ENCODE measurements at places on chromosomes 6 and 20. TPM values are rescaled to one million over a fixed set of nuclear protein-coding genes. Genes with fewer than 3 reads are reported as not detected.

DNA sequence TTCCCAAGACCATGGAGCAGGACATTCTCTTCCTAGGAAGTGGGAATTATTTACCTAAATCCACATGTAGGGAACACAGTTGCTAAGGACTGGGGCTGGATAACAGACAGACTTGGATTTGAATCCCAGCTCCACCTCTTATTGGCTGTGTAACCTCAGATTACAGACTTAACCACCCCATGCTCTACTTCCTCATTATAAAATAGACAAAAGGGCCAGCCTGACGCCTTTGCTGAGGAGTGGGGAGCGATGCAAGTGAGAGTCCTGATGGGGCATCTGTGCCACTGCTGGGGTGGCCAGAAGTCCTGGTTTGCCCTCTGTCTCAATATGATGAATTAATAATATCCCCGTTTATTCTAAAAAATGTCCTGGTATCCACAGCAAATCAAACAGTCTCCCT is 46.8 kb downstream of the SPATA2 start:
- no peak overlapping the region for H3K4me3 ChIP-seq
- H3K36me3 ChIP-seq = peaks cover 26% of the 10 kb centered on the region
- H3K27ac ChIP-seq = peak overlapping the region; percentile 23
- DNase-seq = no peak
- no peaks in the 10 kb centered on the region for H3K27me3 ChIP-seq

DNA sequence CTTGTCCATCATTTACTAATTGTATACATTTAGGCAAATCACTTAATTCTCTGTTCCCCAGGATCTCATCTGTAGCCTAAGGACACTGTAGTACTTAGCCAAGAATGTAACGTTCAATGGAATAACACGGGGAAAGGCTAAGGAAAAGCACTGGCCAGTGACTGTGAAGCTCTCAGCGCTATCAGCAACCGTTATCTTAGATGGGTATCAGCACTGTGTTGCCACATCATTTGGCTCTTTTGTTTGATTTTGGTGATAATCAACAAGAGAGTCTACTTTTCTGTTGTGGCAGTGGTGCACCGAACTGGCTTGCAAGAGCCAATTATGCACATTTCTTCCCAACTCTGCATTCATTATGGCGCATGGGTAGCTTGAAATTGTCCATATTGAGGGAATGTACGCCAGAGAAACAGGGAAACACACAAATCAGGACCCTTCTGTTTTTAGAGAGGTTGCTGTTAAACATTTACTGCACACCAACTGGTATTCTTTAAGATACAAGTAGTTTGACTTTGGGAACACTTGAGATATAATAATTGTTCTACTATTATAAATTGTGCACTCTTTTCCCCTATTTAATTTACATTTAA is 93.7 kb upstream of the C6orf118 start:
- no peaks in the 10 kb centered on the region for H3K27me3 ChIP-seq
- no peaks in the 10 kb centered on the region for H3K4me1 ChIP-seq
- H3K36me3 ChIP-seq = no peaks in the 10 kb centered on the region
- DNase-seq = no peak

DNA sequence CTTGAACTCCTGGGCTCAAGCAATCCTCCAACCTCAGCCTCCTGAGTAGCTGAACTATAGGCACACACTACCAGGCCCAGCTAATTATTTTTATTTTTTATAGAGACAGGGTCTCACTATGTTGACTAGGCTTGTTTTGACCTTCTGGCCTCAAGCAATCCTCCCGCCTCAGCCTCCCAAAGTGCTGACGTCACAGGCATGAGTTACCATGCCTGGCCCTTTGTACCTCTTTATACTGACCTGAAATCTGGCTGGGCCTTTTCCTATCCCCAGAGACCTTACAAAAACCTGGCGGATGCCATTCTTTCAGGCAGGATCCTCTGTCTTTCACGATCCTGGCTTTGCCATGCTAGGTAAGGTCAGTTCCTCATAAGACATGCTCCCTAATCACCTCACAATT is 11.5 kb downstream of the WFDC3 start:
- H3K27me3 ChIP-seq = peaks cover 5% of the 10 kb centered on the region
- no peak overlapping the region for H3K27ac ChIP-seq
- peaks cover 4% of the 10 kb centered on the region for H3K4me1 ChIP-seq
- DNase-seq = no peak
- H3K36me3 ChIP-seq = no peaks in the 10 kb centered on the region

DNA sequence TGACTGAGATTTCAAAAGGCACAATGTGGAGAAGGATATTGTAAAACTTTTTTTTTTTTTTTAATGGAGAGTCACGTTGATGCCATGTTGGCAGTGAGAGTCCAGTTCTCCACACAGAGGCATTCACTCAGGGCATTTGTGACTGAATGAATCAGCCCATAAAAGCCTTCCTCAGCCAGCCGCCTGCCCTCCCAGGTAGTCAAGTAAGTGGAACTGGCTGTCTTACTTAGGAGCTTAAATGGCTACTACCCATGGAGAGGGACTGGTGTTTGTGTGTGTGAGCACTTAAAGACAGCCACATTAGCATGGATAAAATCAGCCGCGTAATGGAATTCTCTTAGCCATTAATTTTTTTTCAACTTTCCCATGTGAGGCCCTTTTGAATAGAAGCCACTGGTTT is 12.6 kb downstream of the AAR2 start:
- peaks cover 43% of the 10 kb centered on the region for H3K36me3 ChIP-seq
- H3K27me3 ChIP-seq = no peaks in the 10 kb centered on the region
- no peak for DNase-seq
- no peak overlapping the region for H3K4me3 ChIP-seq

DNA sequence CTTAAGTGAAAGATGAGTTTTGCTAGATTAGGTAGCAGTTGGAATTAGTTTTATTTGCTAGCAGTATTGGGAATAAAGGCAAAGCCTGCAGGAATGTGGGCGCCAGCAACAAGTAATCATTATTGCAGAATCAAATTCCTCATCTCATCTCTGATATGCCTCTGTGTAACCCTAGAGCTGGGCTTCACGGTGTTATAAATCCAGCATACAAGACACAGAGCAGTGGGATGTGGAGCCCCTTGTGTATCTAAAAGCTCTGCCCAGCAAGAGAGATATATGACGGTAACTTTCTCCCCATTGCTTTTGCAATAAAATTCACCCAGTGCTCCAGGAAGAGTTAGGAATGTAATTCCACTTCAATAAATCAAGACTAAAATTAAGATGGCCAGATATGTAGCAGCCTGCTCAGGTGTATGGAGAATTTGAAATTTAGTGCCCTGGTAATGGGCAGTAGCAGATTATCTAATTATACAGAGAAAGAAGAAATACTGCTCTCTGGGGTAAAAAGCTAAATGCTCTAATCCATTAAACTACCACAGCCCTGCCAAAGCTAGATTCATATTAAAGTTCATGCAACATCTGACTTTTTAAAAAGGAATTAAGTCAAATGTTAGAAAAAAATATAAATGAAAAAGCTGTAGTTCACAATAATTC is 5.6 kb upstream of the BLOC1S5 start:
- no peaks in the 10 kb centered on the region for H3K27me3 ChIP-seq
- DNase-seq = no peak

DNA sequence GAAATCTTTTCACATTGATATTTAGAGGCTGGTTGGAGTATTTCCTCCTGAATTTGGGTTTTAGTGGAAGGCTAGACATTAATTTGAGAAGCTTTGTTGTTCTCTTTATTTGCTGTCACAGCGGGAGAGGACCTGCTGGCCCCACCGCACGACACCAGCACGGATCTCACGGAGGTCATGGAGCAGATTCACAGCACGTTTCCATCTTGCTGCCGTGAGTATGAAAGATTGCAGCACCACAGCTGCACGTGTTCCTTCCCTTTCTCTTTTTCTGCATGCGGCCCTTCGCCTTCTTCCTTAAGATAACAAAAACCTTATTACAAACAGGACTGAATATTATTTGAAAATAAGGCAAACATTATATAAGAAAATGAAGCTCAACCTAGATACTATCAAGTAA is 555.5 kb downstream of the UTRN start:
- H3K27ac ChIP-seq = no peak overlapping the region
- no peaks in the 10 kb centered on the region for H3K27me3 ChIP-seq
- H3K36me3 ChIP-seq = peaks cover 9% of the 10 kb centered on the region
- no peak for DNase-seq
- no peak overlapping the region for H3K4me3 ChIP-seq

DNA sequence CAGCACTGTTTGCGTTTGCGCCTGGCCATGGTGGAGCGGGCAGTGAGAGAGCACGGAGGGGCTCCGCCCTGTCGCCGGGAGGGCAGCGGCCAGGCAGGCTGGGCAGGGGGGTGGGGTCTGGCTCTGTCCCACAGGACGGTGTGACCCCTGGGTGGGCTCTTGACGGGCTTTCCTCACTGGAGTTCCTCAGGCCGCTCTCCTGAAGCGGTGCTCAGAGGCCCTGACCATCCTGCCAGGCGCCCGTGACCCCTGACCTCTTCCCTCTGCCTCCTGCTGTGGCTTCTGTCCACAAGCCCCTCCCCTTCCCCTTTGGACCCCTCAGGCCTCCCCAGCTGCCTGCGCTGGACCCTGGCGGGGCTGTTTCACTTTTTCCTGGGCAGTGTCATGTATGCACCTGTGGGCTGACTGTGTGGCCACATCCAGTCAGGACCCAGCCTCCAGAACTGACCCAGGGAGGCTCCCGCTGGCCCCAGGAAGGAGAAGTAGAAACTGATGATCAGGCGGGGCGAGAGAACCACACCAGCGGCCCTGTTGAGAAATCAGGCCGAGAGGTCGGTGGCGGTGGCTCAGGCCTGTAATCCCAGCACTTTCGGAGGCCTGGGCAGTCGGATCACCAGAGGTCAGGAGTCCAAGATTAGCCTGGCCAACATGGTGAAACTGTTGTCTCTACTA is 1.2 kb downstream of the OGFR start:
- H3K36me3 ChIP-seq = peaks cover 16% of the 10 kb centered on the region
- H3K4me1 ChIP-seq = peaks cover 21% of the 10 kb centered on the region
- H3K4me3 ChIP-seq = peak overlapping the region; percentile 78
- DNase-seq = no peak
- H3K27me3 ChIP-seq = no peaks in the 10 kb centered on the region

DNA sequence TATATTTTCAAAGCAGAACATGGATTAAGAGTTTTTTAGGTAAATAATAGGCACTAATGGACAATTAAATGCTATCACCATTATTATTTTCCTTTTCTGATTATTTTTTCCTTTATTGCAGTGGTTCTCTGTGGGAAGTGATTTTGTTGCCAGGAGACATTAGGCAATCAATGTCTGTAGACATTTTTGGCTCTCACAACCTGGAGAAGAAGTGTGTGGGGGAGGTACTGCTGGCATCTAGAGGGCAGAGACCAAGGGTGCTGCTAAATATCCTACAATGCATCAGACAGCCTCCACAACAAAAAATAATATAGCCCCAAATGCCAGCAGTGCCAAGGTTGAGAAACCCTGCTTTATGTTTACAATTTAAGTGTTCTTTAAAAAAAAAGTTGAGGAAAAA is 8.3 kb downstream of the IFNGR1 start:
- DNase-seq = no peak
- H3K4me1 ChIP-seq = peaks cover 19% of the 10 kb centered on the region
- H3K27ac ChIP-seq = no peak overlapping the region
- peaks cover 33% of the 10 kb centered on the region for H3K36me3 ChIP-seq
- no peak overlapping the region for H3K4me3 ChIP-seq

GRCh38 chr6:127134136-127134535 is 15.7 kb downstream of the RSPO3 start:
- DNase-seq = no peak
- no peaks in the 10 kb centered on the region for H3K4me1 ChIP-seq
- peaks cover 12% of the 10 kb centered on the region for H3K27me3 ChIP-seq
- no peak overlapping the region for H3K27ac ChIP-seq
- H3K36me3 ChIP-seq = no peaks in the 10 kb centered on the region

DNA sequence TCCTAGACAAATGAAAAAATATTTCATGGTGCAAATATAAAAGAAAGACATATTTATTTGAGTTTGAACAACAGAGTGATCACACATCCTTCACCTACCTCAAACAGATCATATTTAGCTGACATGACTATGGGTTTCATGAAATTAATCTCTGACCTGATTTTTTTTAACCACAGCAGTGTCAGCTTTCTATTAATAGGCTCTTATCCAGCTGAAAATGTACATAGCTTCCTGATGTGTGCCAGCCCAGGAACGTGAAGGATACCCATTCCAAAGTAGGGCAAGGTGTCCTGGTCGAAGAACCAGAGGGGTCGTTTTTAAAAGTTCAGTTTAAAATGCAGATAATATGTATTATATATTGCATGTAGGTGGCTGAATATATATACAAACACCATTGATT is 19.8 kb downstream of the TRDN start:
- H3K36me3 ChIP-seq = no peaks in the 10 kb centered on the region
- no peaks in the 10 kb centered on the region for H3K27me3 ChIP-seq
- no peaks in the 10 kb centered on the region for H3K4me1 ChIP-seq
- no peak overlapping the region for H3K27ac ChIP-seq

DNA sequence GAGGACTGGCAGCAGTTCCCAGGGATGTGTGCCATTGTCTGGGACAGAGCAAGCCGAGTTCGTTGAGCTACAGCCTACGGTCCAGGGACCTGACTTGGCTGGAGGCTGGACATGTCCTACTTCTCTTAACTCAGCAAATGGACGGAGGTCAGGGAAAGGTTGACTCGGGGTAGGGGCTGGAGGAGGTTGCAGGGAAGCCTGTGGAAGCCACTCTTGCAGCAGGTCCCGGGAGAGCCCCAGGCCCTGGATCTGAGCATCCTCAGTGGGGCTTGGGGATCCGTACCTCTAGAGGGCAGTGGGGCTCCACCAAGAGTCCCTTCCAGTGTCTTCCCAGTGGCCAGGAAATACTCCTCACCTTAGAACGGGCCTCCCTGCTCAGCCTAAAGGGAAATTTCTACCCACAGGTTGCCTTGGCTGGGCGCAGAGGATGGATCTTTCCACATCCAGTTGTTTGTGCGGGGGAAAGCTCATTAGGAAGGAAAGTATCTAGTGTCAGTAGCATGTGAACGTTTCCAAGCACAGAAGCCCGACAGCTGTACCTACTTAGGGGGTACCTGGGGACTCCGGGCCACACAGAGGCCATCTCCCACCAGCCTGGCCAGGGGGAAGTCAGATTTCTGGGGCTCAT is 170.2 kb downstream of the NFATC2 start:
- H3K4me3 ChIP-seq = no peak overlapping the region
- no peaks in the 10 kb centered on the region for H3K27me3 ChIP-seq
- no peaks in the 10 kb centered on the region for H3K36me3 ChIP-seq
- H3K27ac ChIP-seq = no peak overlapping the region
- DNase-seq = peak; percentile 79
- H3K4me1 ChIP-seq = no peaks in the 10 kb centered on the region

DNA sequence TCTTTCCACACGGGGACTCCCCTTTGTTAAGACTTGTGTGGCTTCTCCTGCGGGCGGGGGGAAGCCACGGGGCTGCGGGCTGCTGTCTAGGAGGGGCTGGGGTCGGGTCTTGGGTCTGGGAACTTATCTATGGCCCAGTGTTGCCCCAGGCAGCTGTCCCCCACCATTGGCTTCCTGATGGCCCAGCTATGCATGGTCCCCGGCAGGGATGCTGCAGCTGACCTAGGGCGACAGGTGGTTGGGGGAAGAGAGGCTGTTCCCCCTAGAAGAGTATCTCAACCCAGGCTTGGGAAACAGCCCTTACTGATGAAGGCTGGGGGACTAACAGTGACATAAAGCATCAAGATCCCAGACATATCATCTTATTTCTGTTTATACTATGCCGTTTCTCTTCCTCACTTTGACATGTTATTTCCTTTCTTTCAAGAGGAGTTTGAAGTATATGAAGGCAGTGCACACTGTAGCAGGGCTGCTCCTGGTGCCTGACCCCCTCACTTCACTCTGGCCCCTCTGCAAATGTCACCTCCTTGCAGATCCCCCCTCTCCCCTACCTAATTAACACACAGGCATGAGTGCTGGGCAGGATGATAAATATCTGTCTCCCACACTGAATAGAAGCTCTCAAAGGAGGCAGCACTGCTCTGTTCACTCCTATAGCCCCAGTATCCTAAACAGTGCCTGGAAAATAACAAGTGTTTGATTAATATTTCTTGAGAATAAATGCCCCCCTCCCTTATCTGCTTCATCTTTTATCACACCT is 87.0 kb downstream of the HIVEP2 start:
- no peaks in the 10 kb centered on the region for H3K27me3 ChIP-seq
- H3K4me3 ChIP-seq = peak overlapping the region; percentile 60
- peak; percentile 46 for DNase-seq

GGTLC1 gene
- not detected for total RNA-seq

Data from activated CD4-positive, alpha-beta T cell treated with anti-CD3 and anti-CD28 coated beads for 36 hours (primary cell).